ENCODE measurements at places on chromosomes 7 and 10. TPM values are rescaled to one million over a fixed set of nuclear protein-coding genes. Genes with fewer than 3 reads are reported as not detected.

The PLAU gene
- total RNA-seq, result 46.1 TPM

The SEC31B gene
- total RNA-seq, result 5.4 TPM

The WIPF3 gene
- total RNA-seq, result not detected

The CD36 gene
- 1.5 TPM for total RNA-seq

The RADIL gene
- total RNA-seq, result 1.0 TPM

The PPP1R3C gene
- total RNA-seq, result 0.72 TPM

The AMPH gene
- total RNA-seq, result 0.09 TPM

The STARD3NL gene
- 72.3 TPM for total RNA-seq
